ENCODE measurements at places on chromosomes 2 and 18.

DNA sequence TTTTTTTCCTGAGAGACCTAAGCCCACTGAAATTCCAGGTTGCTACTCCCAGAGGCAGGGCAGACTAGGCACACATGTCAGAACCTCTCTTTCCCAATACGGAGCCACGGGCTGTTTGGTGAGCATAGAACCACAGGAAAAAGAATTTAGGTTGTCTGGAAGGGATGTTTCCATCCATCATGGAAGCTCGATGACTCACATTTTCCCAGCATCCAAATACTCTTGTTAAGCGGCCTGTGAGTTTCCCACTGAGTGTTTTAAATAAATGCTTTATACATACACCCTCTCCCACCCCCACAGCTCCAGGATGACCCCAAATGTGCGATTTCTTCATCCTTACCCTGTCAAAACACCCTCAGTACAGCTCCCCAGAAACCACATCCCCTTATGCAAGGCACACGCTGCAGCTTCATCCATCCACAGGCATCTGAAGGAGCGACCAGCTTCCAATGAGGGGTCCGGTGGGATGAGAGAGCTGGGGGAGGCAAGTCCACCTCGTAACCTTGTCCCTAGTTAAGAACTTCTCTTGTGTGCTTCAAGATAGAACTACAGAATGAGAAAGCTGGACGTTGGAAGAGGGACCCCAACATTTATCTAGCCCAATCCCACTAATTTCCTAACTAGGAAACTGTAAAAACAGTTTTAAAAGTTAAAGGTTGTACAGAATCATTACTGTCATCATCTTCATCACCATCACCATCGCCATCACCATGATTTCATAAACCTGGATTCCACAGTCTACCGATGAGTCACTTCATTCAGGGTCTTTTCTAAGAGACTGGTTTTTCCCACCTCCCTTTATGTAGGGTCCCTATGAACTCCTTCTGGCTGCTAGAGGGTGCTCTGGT lies 63.5 kb upstream of the FZD7 start:
- peak; percentile 13 for DNase-seq

- DNase-seq: no peak
Observed at GRCh38 chr2:120772261-120772660, 36.6 kb downstream of the GLI2 start.

GRCh38 chr18:63229971-63230370 lies 89.6 kb downstream of the BCL2 start:
- DNase-seq: no peak

DNA sequence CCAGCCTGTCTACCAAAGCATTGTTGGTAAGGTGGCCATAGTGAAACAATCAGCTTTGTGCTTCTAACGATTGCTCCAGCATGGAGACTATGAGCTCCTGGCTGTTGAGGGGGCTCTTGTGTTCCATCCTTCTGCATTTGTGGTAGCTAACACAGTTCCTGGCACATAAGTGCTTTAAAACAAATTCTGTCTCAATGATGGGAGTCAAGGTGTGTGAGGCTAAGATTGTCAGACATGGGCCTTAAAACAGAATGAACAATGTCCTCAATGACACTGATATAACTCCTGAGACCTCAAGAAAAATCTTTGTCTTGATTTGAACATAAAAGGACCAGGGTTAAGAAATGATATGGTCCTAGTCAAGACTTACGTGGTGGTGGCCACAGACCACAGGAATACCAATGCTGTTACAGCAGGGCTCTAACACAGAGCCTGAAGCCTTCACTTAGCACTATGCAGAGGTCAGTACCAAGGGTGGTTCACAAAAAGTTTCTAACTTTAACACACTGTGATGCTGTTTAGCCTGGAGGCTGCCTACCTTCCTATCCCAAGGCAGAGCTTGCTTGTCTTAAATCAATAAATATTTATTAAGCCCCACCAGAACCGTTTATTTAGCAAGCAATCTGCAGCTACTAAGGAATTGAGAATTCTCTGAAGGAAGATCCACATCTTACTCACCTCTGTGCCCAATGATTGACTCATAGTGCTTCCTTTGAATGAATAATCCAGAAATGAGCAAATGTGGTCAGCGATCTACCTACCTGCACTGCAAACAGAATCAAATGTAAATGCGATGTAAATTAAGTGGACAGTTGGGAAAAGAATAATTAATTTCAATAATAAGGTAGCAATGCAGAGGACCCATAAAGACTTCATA lies 35.1 kb downstream of the EVA1A start:
- DNase-seq: no peak

- DNase-seq: peak; percentile 25
Observed at GRCh38 chr2:23606968-23607367, 222.0 kb downstream of the KLHL29 start.

GRCh38 chr2:46849721-46850556 lies 65.7 kb downstream of the MCFD2 start:
- no peak for DNase-seq

GRCh38 chr2:190382851-190383250 lies 25.3 kb upstream of the MFSD6 start:
- peak; percentile 25 for DNase-seq

DNA sequence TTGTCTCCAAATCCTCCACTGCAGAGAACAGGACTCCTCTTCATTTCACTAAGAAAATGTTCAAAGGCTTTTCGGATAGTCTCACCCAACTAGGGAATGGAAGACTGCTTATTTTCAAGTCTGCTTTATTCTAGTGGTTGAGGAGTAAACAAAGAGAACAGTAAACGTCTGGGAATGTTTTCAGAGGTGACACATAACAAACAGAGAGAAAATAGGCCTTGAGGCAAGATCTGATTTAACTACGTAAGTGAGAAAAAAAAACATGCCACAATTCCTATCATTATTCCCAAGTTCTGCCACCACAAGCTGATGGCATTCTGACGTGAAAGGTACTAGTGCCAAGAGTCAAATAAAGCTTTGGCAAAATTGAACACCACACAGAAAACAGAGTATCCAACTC lies 16.7 kb upstream of the WIPF1 start:
- DNase-seq: no peak

DNA sequence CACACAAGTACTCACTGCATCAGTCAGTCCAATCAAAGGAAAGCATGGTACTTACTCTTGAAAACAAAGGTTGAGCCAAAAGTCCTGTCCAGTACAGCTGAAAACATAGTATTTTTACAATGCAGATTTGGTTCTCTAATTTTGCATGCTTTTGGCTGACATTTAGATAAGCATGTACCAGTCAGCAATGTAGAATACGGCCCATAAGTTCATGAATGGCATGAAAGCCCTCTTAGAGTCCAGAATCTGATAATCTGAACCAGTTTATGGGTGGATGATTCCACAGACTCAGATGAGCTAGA lies 90.2 kb downstream of the CCBE1 start:
- no peak for DNase-seq

DNA sequence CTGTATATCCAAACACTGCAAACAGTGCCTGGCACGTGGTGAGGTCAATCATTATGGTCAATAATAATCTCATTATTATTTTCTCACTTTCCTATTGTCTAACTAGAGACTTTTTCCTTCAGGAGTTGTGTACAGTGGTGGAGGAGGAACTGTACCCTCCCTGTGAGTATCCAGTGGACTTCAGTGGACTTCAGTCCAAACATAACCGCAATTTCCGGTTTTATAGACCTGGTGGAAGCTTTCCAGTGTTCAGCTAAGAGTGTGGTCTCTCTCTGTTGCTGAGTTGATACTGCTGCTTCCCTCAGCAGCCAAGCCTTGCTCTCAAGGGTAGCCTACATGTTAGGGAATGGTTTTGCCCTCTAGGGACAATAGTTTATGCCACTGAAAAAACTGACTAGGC lies 447.1 kb downstream of the TMEM182 start:
- no peak for DNase-seq

DNA sequence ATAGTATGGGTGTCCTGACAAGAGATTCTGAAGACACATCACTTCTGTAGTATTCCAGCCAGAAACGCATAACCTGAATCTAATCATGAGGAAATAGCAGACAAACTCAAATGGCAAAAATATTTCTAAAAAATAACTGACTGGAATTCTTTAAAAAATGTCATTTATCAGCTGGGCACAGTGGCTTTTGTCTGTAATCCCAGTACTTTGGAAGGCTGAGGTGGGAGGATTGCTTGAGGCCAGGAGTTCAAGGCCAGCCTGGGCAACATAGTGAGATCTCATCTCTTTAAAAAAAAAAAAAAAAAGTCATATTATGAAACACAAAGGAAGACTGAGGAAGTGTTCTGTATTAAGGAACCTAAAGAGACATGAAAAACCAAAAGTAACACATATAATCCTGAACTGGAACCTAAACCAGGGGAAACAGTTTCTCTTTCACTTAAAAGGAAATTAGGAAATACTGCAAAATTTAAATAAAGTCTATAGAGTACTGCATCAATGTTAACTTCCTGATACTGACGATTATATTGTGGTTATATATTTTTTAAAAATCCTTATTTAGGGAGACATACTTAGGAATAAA lies 29.9 kb downstream of the SESTD1 start:
- DNase-seq: peak; percentile 37

- DNase-seq: peak; percentile 75
Observed at GRCh38 chr2:74764429-74765272, 69.3 kb upstream of the HK2 start.

GRCh38 chr2:97769711-97770110 lies 56.3 kb downstream of the ZAP70 start:
- no peak for DNase-seq

- DNase-seq: no peak
Observed at GRCh38 chr2:33317369-33318007, 159.0 kb upstream of the RASGRP3 start.

Measured in inflammatory macrophage (primary cell).